ENCODE measurements at places on chromosomes 1 and 21.

GRCh38 chr21:28444557-28444956 lies 548.1 kb downstream of the LTN1 start:
- no peak for DNase-seq

GRCh38 chr1:78142736-78143135 lies 97.0 kb downstream of the GIPC2 start:
- no peak for DNase-seq

DNA sequence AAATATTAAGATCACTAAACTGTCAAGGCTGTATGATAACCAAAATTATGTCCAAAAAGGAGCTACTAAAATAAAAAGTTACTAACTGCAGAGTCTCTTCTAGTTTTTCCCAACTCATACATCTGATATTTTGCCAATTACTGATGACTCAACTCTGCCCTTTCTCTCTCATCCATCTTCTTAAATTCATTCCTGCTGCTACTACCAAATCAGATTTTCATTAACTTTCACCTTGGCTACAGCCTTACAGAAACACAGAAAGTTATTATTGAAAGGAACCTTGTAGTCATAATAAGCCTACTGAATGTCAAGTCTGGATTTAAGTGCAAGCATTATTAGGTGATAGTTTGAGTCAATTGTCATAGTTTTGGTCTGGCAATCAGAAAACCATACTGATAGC lies 273.1 kb downstream of the DPYD start:
- no peak for DNase-seq

GRCh38 chr1:103509250-103509649 lies 16.2 kb upstream of the RNPC3 start:
- no peak for DNase-seq

DNA sequence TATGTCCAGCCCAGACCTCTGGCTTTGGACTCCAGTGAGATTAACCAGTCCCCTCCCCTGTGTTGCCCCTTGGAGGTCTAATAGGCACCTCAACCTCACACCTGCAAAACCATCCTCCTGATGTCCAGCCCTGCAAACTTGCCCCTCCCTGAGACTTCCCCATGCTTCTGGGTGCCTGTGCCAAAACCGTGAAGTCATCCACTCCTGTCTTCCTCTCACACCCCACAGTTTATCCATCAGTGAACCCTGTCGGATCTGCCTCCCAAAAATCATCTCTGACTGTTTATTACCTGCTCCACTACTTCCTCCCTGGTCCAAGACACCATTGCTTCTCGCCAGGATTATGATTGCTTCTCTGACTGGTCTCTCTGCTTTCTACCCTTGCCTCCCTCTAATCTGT lies 31.7 kb upstream of the PADI1 start:
- no peak for DNase-seq

- DNase-seq, result no peak
Measured at GRCh38 chr1:165345502-165345901, 11.0 kb downstream of the LMX1A start.

DNA sequence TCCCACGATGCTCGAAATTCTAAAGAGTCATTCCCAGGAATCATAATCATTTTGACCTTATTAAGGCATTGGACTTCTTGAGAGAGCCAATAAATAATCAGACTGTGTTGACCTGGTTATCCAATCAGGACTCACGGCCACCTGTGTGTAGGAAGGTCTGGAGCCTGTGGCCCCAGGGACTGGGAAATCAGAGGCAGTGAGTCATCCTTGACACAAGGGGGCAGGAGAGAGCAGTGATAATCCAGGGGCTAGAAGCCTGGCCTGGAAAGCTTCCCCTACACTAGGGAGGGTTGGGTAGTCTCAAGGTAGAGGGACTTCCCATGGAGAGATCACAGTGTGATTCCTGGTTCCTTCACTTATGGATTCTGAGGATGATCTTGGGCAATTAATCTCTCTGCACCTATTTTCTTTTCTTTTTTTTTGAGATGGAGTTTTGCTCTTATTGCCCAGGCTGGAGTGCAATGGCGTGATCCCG lies 4.7 kb downstream of the MR1 start:
- DNase-seq, result peak; percentile 76

DNA sequence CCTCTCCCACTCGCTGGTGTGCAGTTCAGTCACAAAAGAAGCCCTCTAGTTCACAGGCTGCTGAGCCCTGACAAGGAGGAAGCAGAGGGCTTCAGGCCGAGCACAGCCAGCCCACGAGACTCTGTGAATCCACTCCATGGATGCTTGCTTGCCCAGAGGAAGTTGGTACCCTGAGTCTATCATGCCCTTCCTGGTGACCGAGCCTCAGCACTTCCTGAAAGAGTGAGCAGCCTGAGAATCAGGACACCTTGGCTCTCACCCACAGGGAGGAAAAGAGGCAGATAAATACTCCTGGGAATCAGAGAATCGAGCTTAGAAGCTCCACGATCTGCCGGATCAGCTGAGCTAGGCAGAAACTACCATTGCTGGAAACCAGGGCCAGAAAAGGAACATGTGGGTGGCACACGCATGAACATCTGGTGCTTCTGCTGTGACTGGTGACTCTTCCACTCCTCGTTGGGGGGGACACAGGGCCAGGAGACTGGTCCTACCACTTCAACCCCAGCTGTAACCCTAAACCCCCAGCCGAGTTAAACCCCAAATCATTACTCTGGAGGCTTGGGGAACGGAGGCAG lies 376.3 kb upstream of the CAMK1G start:
- no peak for DNase-seq

Measured in germinal center (tissue), 1 donor.